ENCODE measurements at places on chromosomes 5 and 9.

DNA sequence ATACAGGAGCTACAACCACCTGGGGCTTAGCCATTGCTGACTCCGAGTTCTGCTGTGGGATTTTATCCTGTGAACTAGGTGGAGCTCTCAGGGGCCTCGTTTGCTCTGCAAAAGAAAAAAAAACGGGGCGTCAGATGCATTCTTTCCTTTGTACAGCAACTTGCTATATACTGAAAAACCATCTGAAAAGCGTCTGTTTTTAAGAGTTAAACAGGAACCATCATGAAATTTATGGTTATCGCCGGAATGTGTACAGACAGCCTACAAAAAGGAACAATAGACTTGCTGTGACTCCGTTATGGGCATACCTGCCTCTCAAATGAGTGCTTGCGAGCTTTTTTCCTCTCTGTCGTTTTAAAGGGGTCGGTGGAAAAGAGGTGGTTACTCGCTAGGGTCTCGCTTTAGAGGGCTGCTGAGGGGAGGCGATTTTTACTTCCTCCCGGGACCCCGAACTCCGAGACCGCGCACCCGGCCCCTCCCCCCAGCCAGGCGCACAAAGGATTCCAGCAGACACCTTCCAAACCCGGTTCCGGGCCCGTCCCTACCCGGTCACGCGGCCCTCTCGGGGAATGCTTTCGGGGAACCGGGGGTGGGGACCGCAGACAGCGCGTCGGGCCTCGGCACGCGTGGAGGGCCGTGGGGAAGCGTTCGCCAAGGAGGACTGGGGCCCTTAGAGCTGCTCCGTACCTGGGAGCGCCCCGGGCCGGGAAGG is 826 bp downstream of the PAIP1 start:
- peak; percentile 64 for DNase-seq

- no peak for DNase-seq
Observed at GRCh38 chr5:96658272-96658671, 3.9 kb upstream of the CAST start.

- no peak for DNase-seq
Observed at GRCh38 chr9:2420543-2420942, 201.0 kb upstream of the VLDLR start.

- DNase-seq = no peak
Observed at GRCh38 chr5:97549496-97549895, 366.4 kb upstream of the RIOK2 start.

DNA sequence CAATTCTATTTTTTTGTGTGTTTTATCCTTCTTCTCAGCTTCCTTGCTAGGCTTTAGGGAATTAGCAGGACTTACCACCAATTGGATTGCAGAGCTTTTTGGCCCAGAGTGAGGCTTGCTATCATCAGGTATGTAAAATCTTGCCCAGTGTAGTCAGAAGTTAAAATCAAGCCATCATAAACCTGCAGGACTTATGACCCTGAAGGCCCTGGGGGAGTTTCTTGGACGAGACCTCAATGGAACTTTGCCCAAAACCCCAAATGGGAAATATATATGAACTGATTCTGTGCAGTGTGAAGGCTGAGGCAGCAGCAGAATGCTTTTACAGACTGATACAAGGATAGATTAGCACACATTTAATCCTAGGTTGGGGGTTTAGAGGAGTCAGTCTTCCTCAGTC is 287.0 kb downstream of the SH3GL2 start:
- DNase-seq = no peak

DNA sequence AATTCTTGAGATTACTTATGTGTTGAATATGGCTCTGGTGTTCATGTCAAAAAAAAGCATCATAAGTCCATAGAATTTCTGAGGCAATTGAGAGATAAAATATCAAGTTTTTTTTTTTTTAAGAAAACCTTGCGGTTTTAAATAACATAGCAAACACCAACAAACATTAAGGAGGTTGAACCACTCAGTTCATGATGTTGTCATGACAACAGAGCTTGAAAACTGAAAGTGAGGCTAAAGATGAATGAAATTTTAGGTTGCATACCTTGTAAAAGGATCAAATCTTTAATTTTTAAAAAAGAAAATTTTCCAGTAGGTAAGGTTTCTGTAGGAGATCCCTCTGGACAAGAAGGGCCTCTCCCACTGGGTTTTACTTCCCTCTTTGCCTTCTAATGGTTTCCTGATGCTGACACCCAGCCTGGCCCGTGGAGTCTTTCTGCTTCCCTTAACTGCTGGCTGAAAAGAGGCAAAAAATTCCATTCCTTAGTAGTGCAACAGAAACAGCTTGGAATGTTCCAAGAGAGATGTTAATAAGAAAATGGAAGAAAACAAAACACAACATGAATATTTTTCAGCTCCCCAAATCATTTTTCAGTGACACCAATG is 60.0 kb upstream of the FER start:
- no peak for DNase-seq

DNA sequence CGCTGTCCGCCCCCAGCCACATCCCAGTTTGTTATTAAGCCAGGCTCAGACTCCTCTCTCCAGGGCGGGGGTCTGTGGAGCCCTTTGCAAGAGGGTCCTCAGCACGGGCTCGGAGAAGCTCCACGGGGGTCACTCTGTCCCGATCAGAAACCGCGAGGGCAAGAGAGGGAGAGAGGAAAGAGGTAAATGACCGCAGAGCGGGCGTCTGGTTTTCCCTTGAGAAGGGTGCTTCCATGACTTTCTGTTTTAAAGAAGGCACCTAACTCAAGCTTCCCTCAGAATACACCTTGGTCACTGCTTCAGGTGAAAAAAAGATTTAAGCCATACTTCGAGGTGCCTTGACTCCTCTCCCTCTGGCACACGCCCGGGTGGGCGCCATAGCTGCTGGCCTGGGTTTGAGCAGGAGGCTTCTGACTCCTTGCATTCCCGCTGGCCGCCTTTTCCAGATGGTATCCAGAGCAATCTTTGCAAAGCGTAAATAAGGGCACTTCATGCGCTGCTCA is 5.8 kb upstream of the TERT start:
- no peak for DNase-seq

DNA sequence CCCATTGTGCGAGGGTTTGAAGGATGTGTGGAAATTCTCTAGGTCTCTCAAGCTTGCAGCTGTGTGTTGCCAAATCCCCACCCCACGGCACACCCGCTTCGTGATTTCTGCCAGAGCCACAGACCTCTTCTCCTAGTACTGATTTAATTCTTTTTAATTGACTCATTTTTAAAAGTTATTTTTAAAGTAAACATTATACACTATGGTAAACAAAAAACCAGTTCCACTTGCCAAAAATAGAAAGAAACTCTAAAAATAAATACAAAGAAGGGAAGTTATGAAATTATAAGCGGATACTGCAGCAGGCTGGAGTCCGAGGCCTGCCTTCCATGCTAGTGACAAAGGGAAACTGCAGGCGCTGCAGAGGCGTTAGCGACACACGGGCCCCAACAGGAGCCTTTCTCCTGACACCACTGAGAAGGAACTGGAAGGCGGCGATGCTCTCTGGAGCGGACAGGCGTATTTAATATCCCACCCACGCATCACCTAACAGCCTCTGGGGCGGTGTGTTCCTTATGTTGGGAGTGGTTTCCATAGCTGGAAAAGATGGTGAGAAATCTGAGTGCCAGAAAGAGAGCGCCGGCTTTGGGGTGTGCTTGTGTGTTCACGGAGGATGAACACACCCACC is 122.5 kb downstream of the COL23A1 start:
- no peak for DNase-seq

GRCh38 chr9:27247756-27248155 is 49.2 kb downstream of the EQTN start:
- DNase-seq = peak; percentile 5

DNA sequence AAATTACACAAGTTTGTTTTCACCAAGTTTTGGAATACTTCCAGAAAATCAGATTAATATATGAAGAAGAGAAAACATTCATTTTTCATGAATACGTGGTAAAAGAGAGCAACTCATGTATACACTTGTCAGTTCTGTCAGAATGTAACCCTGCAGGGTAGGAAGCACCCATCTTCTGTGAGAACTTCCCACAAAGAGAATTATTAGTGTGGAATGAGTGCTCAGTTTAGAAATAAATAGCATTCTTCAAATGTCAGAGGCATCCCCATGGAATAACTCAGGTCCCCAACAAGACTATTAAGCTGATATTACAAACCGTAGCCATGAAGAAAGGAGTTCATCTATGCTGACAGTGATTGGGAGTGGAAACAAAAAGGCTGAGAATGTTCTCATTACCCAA is 45.2 kb downstream of the EPB41L4A start:
- DNase-seq = no peak

- no peak for DNase-seq
Observed at GRCh38 chr5:148343603-148344487, 8.5 kb downstream of the SPINK9 start.

GRCh38 chr5:154273028-154273617 is 82.6 kb downstream of the GALNT10 start:
- DNase-seq = no peak

- DNase-seq = no peak
Observed at GRCh38 chr5:126490167-126490940, 67.1 kb downstream of the GRAMD2B start.

- DNase-seq = no peak
Observed at GRCh38 chr9:109821711-109822110, 41.7 kb downstream of the PALM2AKAP2 start.

DNA sequence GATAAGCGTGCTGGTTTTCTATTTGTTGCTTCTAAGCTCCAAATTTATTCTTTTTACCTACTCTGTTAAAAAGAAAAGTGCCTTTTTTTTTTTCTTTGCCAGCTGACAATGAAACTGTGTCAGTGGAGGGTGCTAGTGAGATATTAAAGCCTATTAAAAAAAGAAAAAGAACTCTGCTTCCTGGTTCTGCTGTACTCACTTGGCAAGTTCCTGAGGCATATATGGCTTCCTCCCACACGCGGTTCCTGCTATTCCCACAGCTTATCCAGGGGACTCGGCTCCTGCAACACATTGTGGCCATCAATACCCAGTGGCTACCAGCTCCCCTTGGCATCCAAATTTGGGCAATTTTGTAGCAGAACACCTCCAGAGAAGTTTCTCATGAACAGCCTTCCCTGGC is 1977.7 kb upstream of the CDH9 start:
- peak; percentile 46 for DNase-seq

DNA sequence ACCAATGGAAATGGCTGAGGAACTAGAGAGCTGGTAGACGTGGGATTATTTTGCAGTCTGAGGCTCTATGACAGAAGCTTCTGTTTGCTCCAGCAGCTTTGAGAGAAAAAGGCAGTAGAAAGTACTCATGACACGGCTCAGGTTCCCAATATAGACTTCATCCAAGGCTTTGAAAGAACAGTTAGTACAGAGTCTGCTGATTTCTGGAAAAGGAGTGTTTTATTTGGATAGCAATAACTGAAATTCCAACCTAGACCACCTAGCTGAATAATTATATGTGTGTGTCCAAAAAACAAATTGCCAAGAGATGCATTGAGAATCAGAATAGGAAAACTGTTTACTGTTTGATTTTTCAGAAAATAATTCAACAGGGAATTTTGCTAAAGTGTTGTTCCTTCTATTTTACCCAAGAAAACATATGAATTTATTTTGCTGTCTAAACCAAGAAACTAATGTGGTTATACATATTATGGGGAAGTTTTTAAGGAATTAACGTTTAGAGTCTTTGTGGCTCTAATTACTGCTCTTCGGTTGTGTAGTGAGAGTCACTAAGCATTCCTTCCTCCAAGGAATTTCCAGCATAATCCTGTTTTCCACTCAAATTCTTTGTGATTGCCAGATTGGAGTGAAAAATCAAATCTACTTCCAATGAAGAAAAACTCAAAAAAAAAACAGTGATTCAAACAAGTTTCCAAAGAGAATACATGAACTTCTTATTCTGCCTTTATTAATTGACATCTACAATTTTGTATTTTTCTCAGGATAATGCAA is 18.1 kb upstream of the MTX3 start:
- no peak for DNase-seq

DNA sequence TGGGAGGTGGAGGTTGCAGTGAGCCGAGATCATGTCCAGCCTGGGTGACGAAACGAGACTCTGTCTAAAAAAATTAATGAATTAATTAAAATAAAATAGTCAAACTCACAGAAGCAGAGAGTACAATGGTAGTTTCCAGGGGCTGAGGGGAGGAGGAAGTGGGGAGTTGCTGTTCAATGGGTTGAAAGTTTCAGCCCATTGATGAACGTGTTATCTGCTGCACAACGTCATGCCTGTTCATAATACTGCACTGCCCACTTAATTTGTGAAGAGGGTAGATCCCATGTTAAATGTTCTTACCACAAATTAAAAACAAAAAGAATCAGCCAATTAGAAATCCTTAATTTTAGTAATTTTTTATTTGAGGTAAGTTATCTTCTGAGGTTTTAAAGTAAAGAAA is 16.4 kb upstream of the RUFY1 start:
- no peak for DNase-seq

GRCh38 chr9:38761339-38761738 is 41.4 kb upstream of the FAM240B start:
- DNase-seq = no peak

DNA sequence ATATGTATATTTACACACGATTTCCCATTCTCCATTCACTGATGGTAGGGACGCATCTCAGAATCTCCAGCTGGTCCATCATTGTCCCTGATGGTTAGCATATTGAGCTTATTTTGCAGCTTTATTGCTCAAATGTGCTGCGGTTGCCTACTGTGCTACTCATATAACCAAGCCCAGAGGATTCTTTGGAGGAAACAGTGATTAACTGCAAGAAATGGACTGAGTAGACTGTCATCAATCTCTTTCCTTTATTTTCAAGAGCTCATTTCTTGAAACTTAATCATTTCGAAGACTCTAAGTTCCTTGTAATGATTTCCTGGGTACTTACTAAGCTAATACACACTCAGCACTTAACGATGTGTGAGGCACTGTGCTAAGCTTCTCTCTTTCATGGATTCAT is 119.0 kb downstream of the MAT2B start:
- no peak for DNase-seq

DNA sequence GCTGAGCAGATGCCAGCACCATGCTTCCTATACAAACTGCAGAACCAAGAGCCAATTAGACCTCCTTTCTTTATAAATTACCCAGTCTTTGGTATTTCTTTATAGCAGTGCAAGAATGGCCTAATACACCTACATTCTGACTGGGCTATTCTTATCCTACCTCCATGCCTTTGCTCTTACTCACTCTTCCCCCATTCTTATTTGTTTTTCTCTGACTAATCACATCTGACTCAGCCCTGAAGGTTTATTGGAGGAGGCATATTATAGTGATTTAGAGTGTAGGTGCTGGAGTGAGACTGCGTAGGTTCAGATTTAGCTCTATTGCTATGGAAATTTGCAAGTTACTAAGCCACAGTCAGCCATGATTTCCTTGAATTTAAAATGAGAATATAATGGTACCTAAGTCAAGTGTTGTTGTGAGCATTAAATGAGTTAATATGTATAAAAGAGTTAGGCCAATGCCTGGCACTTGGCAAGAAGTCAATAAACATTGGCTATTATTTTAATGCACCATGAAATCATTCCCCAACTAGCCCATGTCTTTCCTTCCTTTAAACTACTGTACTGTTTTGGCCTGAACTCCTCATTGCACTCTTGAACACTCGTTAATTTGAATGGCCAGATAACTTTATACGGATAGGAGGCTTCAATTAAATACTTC is 531.2 kb upstream of the ZNF608 start:
- DNase-seq = peak; percentile 62

- DNase-seq = no peak
Observed at GRCh38 chr9:137017791-137018497, 10.1 kb downstream of the ABCA2 start.

- DNase-seq = no peak
Observed at GRCh38 chr5:104998572-104998971, 1436.0 kb upstream of the NUDT12 start.

- no peak for DNase-seq
Observed at GRCh38 chr5:168176251-168176650, 115.2 kb upstream of the WWC1 start.

GRCh38 chr9:122336866-122337555 is 33.8 kb upstream of the PTGS1 start:
- no peak for DNase-seq
